Cardiac fibroblast (primary cell): ENCODE measurements at places on chromosomes 4 and X.

DNA sequence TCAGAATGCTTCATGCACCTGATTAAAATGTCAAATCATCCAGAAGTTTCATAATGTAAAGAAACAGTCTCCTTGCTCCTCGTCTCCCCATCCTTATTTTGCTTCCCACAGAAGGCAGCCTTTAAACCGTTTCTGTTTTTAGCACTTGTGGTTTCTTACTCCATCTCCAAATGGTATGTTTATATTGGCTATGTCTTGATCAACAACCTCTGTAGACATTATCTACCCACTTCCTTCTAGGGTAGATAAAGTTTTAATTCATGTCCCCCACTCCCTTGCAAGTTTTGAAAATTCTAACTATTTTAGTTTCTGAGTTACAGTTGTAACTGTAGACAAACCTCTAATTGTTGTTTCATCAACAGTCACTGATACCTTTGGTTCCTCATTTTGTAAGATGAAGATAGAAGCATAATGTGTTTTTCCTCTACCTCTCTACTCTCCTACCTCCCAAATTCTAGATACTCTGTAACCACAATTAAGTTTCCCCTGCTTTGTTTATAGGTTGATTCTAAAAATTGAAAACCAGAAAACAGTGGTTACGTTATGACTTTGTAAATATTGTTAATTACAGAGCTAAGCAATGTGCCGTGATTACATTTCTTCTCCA lies 291.7 kb upstream of the GATB start:
- peak; percentile 6 for DNase-seq

DNA sequence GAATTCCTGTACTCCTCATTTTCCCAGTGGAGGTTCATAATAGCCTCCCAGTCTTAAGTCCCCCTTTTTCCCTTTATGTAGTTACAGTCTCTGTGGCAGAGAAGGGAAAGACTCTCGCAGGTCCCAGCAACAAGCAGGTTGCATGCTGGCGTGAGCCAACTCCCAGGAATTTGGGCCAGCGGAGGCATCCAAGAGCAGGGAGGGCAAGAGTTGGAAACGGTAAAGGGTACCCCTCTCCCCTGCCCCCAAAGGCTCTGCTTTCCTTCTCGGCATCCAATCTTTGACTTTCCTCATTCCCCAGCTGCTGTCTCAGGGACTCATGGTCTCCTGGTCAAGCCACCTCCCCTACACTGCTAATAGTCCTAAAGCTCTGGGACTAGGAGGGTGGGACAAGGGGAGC lies 15.4 kb upstream of the HSFX2 start:
- no peak for DNase-seq

DNA sequence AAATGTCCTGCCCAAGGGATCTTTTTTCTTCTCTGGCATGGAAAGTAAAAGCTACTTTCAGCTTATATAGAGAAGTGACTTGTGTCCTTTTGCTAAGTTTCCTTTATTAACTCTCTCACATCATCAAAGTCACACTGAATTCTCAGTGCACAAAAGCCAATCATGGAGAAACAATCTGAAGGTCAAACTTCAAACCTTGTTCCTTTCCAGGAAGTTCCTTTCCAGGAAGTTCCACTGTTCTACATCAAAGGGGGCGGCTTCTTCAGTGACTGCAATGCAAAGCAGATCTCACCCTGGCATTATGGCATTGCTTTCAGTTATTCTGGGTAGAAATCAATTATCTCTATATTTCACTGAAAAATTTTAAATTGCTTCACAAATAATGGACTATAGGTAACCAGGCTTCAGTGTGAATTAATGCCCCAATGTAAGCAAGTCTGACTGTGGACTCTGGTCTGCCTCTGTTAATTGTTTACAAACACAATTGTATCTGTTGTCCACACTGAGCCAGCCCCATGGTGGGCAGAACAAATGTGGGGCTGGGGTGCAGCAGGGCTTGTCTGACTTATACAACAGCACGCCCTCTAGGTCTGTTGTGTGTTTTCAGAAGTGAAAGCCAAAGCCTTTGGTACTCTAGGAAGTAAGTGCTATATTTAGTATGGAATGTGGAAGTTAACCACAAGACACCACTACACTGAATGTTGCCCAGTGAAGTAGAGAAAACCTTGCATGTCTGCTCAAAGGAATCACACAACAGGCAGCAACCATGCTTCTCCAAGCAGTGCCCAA lies 98.8 kb downstream of the CDS1 start:
- peak; percentile 69 for DNase-seq

DNA sequence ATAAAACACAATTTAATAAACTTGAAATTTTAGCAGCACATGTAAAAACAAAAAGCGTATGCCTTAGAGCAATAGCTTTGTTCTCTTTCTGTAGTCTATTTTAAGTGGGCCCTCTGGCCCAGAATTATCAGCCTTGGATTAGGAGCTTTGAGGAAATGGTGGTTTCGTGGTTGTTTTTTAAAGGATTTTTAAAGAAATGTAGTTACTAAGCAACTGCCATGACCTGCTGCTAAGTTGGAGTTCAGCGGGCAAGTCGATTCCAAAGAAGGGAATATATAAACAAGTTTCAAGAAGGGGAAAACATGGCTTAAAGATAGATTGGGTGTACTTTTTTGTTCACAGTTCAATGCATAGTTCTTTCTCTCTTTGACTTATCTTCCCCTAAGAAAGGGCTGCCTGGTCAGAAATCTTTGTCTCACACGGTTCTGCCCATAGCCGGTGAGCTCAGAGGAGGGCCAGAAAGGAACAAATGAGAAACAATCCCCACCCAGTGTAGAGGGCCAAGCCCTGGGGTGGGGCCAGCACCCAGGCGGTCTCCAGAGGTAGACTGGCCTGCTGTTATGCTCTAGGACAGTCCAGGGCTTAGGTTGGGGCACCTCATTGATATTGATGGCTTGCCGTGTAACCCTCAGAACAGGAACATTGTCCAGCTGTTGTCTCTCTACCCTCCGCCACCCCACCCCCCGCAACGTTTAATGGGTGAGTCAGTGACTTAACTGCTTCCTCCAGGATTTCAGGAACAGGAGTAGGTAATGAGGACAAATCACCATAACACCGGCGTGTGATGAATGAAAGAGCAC lies 32.5 kb downstream of the DLG3 start:
- peak; percentile 66 for DNase-seq

DNA sequence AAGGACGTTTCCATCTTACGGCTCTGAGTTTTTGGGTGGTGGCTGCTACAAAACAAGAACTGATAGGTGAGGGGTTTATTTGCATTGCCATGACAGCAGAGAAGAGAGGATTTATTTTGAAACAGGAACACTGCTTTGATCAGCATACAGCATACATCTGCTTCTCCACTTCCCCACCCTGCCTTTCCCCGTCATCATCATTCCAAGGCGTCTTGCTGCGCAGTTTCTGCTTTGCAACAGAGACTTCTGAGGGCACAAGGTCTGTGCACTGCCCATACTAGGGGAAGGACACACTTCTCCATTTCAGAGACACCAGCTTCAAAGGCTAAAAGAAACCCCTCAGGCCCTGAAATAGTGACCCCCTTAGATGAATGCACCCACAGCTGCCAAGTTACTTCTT lies 19.1 kb downstream of the STARD8 start:
- no peak for DNase-seq

DNA sequence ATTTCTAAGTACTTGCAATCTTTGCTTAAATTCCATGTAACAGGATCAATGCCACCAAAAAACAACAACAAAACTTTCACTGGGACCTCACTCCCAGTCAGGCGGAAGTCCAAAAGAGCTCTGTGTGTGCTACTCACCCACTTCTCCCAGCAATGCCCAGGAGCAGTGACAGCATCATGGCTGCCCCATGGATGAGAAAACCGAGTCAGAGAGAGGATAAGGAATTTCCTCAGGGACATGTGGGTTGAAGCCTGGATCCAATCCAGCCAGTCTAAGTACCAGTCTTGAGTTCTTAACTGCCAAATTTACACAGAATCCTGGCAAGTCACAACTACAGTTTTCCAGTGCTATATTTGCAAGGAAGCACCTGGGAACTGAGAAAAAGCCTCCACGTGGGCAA lies 64.5 kb downstream of the STX18 start:
- DNase-seq = peak; percentile 59

DNA sequence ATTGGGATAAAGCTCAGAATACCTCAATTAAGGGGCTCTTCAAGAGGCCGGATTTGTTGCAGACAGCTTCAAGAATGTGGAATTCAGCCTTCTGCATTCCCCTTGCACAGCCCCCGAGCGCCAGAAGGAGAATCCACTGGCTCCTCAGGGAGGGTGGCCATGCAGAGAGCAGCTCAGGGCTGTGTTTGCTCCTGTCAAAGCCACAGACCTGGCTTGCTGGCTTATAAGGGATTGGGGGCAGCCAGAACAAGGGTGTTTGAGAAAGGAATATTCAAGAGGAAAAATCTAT lies 36.8 kb downstream of the ING2 start:
- DNase-seq = no peak

DNA sequence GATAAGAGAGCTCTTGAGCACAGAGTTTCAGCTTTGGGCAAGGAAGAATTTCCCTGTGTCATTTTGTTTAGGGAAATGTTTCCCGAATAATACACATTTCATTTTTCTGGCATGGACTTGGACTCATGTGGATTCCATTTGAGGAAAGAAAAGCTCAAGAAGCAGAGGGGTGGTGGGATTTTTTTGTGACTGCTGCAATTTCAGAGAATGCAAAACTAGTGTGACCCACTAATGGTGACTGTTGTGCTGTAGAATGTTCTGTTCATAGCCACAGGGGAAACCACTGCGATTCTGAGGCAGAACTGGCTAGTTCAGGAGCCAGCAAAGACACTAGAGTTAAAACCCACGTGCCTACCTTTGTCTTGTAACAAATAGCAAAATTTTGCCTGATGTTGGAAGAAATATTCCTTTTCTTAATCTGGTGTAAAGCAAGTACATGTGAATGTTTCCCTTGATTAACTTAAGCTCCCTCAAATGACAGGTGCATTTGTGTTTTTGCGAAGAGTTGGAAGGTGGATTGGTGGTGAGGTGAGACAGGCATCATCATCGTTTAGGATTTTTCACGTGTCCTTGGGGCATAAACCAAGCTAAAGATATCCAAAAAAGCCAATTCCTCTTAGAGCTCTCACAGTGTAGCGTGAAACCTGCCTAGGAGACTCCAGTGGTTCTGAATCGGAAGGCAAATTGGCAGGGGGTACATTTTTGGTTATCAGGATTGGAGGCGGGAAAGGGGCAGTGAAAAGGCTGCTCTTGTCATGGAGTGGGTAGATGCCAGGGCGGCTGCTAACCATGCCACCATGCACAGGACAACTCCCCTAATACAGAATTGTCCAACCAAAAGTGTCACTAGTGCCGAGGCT lies 38.0 kb upstream of the FAM9C start:
- DNase-seq = no peak

GRCh38 chr4:107253090-107253489 lies 217.0 kb upstream of the DKK2 start:
- DNase-seq = no peak

DNA sequence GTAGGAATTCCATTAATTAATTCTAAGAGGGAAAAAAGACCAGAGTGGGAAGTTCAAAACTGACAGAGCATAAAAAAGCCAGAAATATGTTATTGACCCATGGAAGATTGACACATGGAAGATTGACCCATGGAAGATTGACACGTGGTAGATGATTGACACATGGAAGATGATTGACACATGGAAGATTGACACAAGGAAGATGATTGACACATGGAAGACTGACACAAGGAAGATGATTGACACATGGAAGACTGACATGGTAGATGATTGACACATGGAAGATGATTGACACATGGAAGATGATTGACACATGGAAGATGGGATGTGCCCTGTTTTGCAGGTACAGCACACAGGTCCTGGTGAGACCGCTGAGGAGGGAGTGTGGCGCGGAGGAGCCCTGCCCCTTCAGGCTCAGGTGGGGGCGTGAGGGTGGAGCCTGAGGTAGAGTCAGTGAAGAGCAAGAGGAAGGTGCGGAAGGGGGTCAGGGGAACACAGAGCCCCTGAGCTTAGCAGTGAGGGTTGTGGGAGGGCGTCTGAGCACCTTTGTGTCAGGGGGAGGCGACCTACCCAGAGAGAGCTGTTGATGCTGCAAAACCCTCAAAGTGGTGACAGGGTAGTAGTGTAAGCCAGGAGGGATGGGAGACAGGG lies 15.8 kb upstream of the PDE6B start:
- DNase-seq = no peak

GRCh38 chr4:52199574-52200338 lies 148.7 kb downstream of the SPATA18 start:
- DNase-seq = peak; percentile 63

DNA sequence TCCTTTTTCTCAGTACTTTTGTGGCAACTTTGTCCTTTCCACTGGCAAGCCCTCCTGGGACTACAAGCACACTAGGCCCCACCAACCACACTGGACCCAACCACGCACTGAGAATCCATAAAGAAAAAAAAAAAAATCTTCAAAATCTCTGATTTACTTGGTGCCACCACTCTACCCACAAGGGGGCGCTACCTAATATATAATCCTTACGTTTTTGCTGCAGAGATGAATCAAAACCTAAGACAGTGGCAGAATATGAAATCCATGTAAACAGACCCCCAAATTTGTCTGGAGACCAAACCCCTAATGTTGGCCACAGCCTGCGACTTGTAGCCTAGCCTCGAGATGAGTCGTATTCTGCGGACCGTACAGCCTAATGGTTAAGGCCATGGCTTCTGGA lies 63.5 kb upstream of the ARHGAP36 start:
- DNase-seq = peak; percentile 17

DNA sequence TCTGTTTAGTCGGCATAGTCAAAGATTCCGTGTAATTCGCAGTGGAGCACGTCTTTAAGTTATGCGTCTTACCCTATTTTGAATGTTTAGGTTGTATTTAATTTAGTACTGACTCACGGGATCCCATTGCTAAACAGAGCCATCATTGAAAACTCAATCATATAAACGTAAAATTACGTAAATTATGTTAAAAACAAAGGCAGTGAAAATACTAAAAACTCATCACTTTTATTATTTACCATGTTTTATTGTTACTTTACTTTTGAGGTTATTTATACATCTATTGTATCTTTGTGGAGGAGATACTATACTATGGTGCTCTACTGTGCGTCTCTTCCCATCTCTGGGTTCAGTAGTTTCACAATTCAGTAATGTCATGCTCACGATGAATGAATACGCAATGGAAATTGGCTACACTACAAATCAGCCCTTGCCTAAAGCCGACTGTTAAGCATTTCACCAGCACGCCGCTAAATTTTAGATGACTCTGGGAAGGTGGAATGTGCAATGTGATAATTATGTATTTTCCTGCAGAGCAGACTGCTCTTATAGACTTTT lies 944 bp downstream of the FUNDC2 start:
- peak; percentile 84 for DNase-seq

- peak; percentile 63 for DNase-seq
Measured at GRCh38 chr4:2935762-2936743, 27.2 kb downstream of the NOP14 start.

DNA sequence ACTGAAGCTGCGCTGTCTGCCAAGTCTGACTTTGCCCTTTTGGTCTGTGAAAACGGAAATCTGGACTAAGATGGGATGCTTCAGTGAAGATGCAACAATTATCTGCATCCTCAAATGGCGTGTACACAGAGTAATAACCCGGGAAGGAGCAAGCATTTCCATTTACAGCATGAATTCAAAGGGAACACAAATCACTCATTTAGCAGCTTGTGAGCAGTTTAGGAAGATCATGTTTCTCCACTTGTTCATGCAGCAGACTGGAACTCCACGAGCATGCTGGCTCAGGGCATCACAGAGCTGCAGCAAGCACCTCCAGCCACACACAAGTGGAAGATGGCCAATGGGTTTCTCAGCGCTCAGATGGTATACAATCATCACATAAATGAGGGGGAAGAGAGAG lies 175.5 kb downstream of the NLGN4X start:
- DNase-seq = no peak

- DNase-seq = no peak
Measured at GRCh38 chrX:119646515-119646914, 40.3 kb upstream of the NKRF start.
